ENCODE measurements at places on chromosomes 6 and 20.

DNA sequence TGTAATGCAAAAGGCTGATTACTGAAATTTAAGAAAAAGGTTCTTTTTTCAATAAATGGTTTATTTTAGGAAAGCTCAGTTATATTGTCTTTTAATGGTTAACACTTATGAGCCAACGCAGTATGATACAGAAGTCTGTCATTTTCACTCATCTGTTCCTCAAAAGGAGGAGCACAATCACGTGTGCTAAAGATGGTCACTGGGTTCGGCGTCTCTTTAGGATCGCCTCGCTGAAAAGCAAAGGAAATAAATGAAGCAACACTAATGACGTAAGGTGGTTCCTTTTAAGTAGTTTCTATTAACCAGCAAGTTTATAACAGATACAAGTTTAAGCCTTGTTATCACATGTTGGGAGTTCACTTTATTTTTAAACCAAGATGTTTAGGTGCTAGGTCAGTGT, 125.7 kb downstream of the MAP3K4 start:
- no peak for DNase-seq

DNA sequence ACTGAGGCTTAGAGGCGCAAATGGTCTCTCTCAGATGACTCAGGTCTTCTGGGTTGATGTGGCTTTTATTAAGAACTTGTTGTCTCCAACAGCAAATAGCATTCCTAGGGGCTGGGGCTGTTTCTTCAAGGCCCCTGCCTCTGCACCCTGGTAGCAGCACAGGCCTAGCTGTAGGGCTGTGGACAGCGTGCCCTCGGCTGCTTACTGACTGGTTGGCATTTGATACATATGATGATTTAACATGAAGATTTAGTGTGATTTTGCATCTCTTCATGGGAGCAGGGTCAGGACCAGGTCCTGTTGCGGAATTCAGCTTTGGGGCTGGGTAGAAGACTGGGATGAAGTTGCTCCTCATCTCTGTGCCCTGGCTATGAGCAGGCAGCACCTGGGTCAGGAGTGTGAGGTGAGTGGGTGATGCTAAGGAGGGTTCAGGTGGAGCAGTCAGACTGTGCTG, 24.3 kb upstream of the IER3 start:
- DNase-seq = no peak

DNA sequence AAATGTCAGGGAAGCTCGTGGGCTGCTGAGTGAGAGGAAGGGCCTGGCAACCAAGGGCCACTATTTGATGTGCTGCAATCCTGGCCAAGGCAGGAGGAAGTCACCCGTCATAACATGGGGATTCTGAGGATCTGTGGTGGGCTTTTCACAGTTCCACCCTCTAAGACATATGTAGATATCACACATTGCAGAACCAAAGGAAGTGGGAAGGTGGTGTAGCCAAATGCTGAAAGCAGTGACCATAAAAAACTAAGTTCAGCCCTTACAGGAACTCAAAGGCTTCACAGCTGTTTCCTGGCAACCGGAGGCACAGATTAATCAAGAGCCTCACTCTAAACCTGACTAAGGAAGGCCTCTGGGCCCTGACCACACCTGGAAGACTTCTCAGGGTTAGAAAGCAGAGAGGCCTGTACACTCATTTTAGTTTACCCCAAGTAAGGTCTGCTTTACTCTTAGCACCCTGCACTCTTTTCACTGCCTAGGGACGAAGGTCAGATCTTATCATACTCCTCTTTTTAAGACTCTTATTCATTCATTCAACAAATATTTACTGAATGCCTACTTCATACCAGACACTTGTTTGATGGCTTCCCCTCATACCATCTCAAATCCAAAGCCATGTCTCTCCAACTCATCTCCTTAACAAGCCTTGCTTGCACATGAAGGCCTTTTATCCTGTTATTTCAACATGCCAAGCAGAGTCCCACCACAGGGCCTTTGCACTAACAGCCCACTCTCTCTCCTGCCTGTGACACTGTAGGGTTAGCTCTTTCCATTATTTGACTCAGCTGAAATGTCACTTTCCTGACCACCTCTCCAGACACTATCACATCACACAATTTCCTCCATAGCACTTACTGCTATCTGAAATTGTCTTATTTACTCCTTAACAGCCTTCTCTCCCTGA, 2.6 kb downstream of the UBE2V1 start:
- no peak for DNase-seq

- DNase-seq = no peak
Observed at GRCh38 chr6:23647045-23647444, 479.0 kb upstream of the NRSN1 start.

GRCh38 chr6:130593200-130593599, 227.4 kb downstream of the TMEM200A start:
- no peak for DNase-seq

All from GM12892 (cell line).